ENCODE measurements at places on chromosomes 1 and 21. TPM values are rescaled to one million over a fixed set of nuclear protein-coding genes. Genes with fewer than 3 reads are reported as not detected.

FAM131C gene
- total RNA-seq, result not detected

MEX3A gene
- total RNA-seq, result 1.6 TPM

CNN3 gene
- 136 TPM for total RNA-seq

CD58 gene
- 1.2 TPM for total RNA-seq

TMEM240 gene
- total RNA-seq, result not detected

PTGS2 gene
- total RNA-seq, result 30.9 TPM

KRTAP13-3 gene
- not detected for total RNA-seq

LMX1A gene
- not detected for total RNA-seq

KIRREL1 gene
- 10.7 TPM for total RNA-seq

PGLYRP3 gene
- total RNA-seq, result not detected

KDF1 gene
- 7.1 TPM for total RNA-seq

FCRL2 gene
- total RNA-seq, result 2.5 TPM

BEND5 gene
- total RNA-seq, result 10.1 TPM

AVPR1B gene
- total RNA-seq, result 1.3 TPM

TMOD4 gene
- total RNA-seq, result not detected

CELA2B gene
- total RNA-seq, result not detected

AQP10 gene
- total RNA-seq, result not detected

TSPEAR gene
- total RNA-seq, result not detected

CCDC27 gene
- not detected for total RNA-seq

GJA8 gene
- not detected for total RNA-seq

RAD54L gene
- 2.3 TPM for total RNA-seq

ALX3 gene
- total RNA-seq, result not detected

Data from stomach (tissue), 19 donors.